ENCODE measurements at places on chromosomes 2 and 18. TPM values are rescaled to one million over a fixed set of nuclear protein-coding genes. Genes with fewer than 3 reads are reported as not detected.

DNA sequence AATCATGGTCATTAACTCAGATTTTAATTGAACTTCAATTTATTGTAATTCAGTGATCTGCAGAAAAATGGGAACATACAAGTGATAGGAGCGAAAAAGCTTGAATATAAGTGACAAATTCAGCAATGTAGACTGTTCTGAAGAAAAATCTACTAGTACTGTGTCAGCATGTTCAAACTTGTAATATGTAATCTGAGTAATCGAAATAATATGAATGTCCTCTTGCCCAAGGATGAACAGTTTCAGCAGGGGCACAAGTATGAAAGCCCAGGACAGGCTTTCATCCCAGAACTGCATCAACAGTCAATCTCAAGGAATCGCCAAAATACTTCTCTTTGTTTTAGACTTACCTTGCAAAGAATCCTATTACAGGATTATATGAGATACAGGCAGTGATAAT is 1110.5 kb downstream of the LRP1B start:
- no peak for DNase-seq
- no peaks in the 10 kb centered on the region for H3K27me3 ChIP-seq
- H3K27ac ChIP-seq: no peak overlapping the region
- H3K36me3 ChIP-seq: no peaks in the 10 kb centered on the region

- no peaks in the 10 kb centered on the region for H3K36me3 ChIP-seq
- no peaks in the 10 kb centered on the region for H3K27me3 ChIP-seq
- DNase-seq: no peak
Measured at GRCh38 chr2:71507476-71507875, 54.1 kb downstream of the DYSF start.

The POTEJ gene
- total RNA-seq: not detected

GRCh38 chr2:12675352-12675795 is 41.4 kb upstream of the TRIB2 start:
- H3K4me3 ChIP-seq: no peak overlapping the region
- DNase-seq: no peak
- no peaks in the 10 kb centered on the region for H3K27me3 ChIP-seq
- no peaks in the 10 kb centered on the region for H3K36me3 ChIP-seq
- H3K4me1 ChIP-seq: no peaks in the 10 kb centered on the region

The PDE11A gene
- total RNA-seq: not detected

The IL36G gene
- not detected for total RNA-seq

- H3K27me3 ChIP-seq: peaks cover 51% of the 10 kb centered on the region
- H3K4me3 ChIP-seq: no peak overlapping the region
- H3K27ac ChIP-seq: no peak overlapping the region
- no peak for DNase-seq
- H3K4me1 ChIP-seq: peaks cover 4% of the 10 kb centered on the region
- H3K36me3 ChIP-seq: no peaks in the 10 kb centered on the region
Measured at GRCh38 chr2:66582987-66583880, 148.3 kb downstream of the MEIS1 start.

The CELF4 gene
- not detected for total RNA-seq

GRCh38 chr2:212908682-212909435 is 242.6 kb downstream of the IKZF2 start:
- no peak overlapping the region for H3K4me3 ChIP-seq
- no peak for DNase-seq
- H3K27me3 ChIP-seq: no peaks in the 10 kb centered on the region
- H3K4me1 ChIP-seq: no peaks in the 10 kb centered on the region

DNA sequence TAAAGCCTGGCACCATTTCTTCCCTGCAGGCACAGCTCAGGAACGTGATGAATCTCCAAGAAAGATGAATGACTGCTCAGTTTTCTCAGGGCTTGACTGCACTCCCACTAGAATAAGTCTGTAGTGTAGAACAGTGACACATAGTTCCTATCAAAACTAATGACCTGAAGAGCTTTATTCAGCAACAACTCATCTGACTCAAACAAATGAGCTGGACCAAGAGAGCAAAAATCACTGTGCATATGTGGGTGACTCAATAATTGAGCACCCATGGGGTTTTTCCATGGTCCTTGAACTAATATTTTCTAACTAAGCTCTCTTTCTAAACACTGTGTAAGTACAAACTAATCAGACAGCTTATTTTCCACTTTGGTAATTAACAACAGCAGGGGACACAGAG is 61.1 kb upstream of the XDH start:
- no peak for DNase-seq
- H3K27me3 ChIP-seq: no peaks in the 10 kb centered on the region
- H3K27ac ChIP-seq: no peak overlapping the region

DNA sequence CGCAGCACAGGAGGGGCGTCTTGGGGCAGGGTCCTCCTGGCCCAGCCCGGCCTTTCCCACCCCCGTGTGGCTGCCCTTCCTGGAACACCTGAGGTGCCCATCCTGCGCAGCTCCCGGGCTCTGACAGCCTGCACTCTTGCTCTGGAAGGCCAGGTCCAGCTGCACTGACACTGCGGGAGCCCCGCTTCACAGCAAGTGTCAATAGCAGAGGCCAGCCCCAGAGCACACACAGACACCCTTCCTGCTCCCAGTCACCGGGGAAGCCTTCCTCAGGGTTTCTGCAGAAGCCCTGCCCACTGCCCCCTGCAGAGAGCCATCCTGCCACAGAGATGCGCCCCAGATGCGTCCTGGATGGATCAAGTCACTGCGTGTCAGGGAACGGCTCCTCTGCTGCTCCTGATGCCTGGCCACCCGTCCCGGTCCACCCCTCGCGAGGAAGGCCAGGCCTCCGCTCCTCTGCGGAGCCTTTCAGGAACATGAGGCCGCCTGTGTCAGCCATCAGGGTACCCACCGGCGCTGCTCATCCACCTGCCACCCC is 519.2 kb upstream of the MYT1L start:
- H3K4me3 ChIP-seq: no peak overlapping the region
- no peaks in the 10 kb centered on the region for H3K27me3 ChIP-seq
- H3K36me3 ChIP-seq: no peaks in the 10 kb centered on the region
- H3K4me1 ChIP-seq: no peaks in the 10 kb centered on the region
- H3K27ac ChIP-seq: no peak overlapping the region

GRCh38 chr18:9775178-9775577 is 67.1 kb downstream of the RAB31 start:
- 0 out of 2 replicates have a peak overlapping the region, but pooled peaks have one; percentile 12 for H3K27ac ChIP-seq
- peaks cover 51% of the 10 kb centered on the region for H3K4me1 ChIP-seq
- DNase-seq: no peak

GRCh38 chr2:7473135-7473771 is 556.0 kb downstream of the RNF144A start:
- H3K36me3 ChIP-seq: no peaks in the 10 kb centered on the region
- no peak overlapping the region for H3K27ac ChIP-seq

The ACMSD gene
- not detected for total RNA-seq

- H3K4me1 ChIP-seq: no peaks in the 10 kb centered on the region
- H3K27me3 ChIP-seq: no peaks in the 10 kb centered on the region
- no peak overlapping the region for H3K4me3 ChIP-seq
- no peaks in the 10 kb centered on the region for H3K36me3 ChIP-seq
Measured at GRCh38 chr18:24875286-24875685, 414.8 kb downstream of the HRH4 start.

DNA sequence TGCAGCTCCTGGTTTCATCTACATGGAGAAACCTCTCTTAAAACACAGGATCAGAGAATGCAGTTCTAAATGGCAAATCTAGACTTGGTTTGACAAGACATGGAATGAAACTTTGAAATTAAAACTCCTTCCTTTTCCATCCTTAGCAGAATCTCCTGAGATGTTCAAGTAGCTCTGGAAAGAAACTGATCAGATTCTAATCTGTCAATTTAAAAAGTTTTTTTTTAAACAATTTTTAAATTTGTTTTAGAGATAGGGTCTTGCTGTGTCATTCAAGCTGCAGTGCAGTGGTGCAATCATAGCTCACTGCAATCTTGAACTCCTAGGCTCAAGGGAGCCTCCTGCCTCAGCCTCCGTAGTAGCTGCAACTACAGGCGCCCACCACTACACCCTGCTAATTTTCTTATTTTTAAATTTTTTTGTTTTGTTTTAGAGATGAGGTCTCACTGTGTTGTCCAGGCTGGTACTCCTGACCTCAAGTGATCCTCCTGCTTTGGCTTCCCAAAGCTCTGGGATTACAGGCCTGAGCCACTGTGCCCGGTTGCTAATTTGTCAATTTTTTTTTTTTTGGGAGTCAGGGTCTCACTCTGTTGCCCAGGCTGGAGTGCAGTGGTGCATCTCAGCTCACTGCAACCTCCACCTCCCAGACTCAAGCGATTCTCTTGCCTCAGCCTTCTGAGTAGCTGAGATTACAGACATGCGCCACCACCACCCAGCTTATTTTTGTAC is 216.7 kb downstream of the TGIF1 start:
- H3K4me1 ChIP-seq: peaks cover 60% of the 10 kb centered on the region
- H3K36me3 ChIP-seq: no peaks in the 10 kb centered on the region
- H3K4me3 ChIP-seq: no peak overlapping the region

DNA sequence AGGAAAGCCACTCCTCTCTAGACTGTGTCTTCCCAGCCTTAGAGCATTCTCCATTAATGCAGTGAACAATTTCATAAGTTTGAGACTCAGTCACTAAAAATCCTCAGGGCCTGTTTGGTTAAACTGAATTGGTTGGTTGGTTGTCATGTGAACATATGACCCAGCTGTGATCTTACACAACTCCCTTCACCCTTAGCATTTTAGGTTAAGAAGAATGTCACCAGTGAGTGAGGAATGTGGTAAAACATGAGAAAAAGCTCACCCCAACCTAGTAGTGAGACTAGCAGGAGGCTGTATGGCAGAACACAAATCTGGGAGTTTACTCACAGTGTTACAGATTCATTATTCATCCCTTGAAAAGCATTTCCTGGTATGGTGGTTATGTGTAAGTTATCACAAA is 32.4 kb downstream of the LHCGR start:
- DNase-seq: no peak
- no peak overlapping the region for H3K4me3 ChIP-seq
- no peaks in the 10 kb centered on the region for H3K4me1 ChIP-seq
- H3K27ac ChIP-seq: no peak overlapping the region
- H3K27me3 ChIP-seq: no peaks in the 10 kb centered on the region

DNA sequence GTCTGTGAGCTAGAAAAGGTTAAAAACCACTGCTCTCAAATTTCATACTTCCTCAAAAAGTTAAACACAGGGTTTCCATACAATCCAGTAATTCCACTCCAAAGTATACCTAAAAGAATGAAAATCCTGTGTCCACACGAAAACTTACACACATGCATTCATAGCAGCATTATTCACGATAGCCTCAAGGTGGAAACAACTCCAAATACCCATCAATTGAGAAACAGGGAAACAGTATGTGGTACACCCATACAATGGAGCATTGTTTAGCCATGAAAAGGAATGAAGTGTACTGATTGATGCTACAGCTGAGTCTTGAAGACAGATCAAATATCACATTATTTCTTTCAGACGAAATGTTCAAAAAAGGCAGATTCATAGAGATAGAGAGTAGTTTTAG is 36.7 kb downstream of the UXS1 start:
- H3K27ac ChIP-seq: no peak overlapping the region
- no peaks in the 10 kb centered on the region for H3K36me3 ChIP-seq
- DNase-seq: no peak
- H3K4me3 ChIP-seq: no peak overlapping the region
- peaks cover 2% of the 10 kb centered on the region for H3K4me1 ChIP-seq
- H3K27me3 ChIP-seq: no peaks in the 10 kb centered on the region

The DSEL gene
- total RNA-seq: 6.8 TPM

DNA sequence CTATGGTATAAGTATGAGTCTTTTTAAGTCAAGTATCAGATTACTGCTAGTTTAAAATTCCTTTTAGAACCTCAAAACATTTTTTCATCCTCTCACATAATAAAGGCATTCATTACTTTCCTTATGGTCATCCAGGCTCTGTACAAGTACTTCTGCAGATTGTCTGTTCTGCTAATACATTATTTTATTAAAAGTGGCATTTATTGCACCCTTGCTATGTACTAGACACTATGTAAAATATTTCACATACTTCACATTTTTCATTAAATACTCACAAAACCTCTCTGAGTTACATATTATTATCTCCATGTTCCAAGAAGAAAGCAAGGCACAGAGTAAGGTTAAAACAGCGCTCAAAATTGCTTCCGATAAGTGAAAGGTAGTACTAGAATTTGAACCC is 84.1 kb downstream of the RAPH1 start:
- no peaks in the 10 kb centered on the region for H3K4me1 ChIP-seq
- H3K27me3 ChIP-seq: no peaks in the 10 kb centered on the region
- DNase-seq: no peak
- no peak overlapping the region for H3K27ac ChIP-seq
- no peak overlapping the region for H3K4me3 ChIP-seq
- peaks cover 9% of the 10 kb centered on the region for H3K36me3 ChIP-seq

The STARD6 gene
- total RNA-seq: not detected

The WNT10A gene
- total RNA-seq: 9.2 TPM

The ATL2 gene
- 78.7 TPM for total RNA-seq

GRCh38 chr2:181457741-181458425 is 697 bp downstream of the ITGA4 start:
- H3K27me3 ChIP-seq: no peaks in the 10 kb centered on the region
- no peaks in the 10 kb centered on the region for H3K4me1 ChIP-seq
- DNase-seq: no peak
- H3K4me3 ChIP-seq: peak overlapping the region; percentile 37
- no peaks in the 10 kb centered on the region for H3K36me3 ChIP-seq

DNA sequence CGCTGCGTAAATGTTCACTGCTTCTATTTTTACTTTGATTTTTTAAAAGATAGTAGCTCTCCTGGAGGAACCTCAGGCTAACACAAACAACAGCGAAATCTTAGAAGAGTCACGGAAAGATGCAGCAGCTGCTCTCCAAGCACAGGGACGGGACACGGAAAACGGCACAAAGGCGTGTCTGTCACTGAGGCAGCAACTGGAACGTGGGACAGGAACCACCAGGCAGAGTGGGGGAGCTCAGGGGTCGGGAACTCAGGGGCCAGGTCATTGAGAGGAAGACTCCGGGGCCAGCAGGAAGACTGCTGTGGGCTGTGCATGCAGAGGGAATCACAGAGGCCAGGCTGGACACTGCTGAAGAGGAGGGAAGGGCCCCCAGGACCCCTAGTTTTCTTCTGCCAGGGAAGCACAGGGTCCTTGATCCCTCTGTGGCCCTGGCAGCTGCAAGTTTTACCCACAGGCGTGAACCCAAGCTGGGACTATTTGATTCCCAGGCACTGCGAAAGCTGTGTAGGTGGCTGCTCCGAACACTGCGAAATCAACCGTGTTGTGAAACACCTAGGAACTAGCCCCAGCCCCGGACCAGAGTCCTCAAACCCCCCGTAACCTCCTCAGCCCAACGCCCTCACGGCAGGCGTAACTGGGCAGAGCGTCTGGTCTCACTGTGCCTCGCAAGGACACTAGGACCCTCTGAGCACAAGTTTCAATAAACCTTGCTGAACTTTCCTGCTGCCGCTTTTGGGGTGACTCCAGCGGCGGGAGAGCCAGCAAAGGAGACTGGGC is 263.0 kb downstream of the EIPR1 start:
- no peak overlapping the region for H3K4me3 ChIP-seq
- no peaks in the 10 kb centered on the region for H3K27me3 ChIP-seq
- no peak overlapping the region for H3K27ac ChIP-seq
